H7 (cell line): ENCODE measurements at places on chromosomes 4 and X. TPM values are rescaled to one million over a fixed set of nuclear protein-coding genes. Genes with fewer than 3 reads are reported as not detected.

DNA sequence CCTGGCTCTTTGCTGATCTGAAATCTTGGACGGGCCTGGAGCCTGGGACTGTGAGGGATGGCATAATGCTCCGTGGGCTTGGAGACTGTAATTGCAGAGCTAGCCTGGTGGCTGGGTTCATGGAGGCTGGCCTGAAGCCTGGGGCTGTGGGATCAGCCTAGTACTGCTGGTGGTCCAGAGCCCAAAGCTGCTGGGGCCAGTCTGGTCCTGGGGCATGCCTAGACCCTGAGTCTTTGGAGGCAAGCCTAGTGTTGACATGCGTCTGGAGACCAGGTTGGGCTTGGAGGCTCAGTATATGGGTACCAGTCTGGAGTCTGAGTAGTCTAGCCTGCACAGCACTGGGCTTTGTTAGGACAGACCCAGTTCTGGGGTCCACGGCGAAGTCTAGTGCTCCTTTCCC is 172.0 kb upstream of the ZC4H2 start:
- DNase-seq = no peak

Gene ART3
- 0.42 TPM in 1 of 2 replicates, not detected in the other for total RNA-seq

DNA sequence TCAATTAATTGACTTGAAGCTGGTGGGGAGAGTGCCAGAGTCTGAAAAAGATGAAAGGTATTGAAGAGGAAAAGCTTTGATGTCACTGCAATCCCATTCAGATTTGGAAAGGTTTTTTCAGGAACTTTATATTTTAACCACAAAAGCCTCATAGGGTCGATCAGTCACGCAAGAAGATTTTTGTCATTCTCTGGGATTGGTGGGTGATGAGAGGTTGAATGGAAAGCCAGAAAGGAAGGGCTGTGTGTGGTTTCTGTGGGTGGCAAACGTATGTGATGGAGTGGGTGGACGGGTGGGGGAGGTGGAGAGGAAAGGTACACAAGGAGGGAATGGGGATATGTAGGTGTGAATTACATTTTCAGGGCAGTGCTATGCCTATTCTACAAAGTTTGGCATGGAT is 173.8 kb upstream of the SCML1 start:
- DNase-seq = no peak

GRCh38 chrX:71659342-71659741 is 8.0 kb upstream of the LOC101059915 start:
- DNase-seq = no peak

Gene CFP
- 5.5 and 6.0 TPM in 2 replicates for total RNA-seq

Gene STOX2
- total RNA-seq = 28.9 and 34.5 TPM in 2 replicates

- DNase-seq = no peak
These were observed 8.0 kb downstream of the ZNF827 start for GRCh38 chr4:145930592-145930991.

DNA sequence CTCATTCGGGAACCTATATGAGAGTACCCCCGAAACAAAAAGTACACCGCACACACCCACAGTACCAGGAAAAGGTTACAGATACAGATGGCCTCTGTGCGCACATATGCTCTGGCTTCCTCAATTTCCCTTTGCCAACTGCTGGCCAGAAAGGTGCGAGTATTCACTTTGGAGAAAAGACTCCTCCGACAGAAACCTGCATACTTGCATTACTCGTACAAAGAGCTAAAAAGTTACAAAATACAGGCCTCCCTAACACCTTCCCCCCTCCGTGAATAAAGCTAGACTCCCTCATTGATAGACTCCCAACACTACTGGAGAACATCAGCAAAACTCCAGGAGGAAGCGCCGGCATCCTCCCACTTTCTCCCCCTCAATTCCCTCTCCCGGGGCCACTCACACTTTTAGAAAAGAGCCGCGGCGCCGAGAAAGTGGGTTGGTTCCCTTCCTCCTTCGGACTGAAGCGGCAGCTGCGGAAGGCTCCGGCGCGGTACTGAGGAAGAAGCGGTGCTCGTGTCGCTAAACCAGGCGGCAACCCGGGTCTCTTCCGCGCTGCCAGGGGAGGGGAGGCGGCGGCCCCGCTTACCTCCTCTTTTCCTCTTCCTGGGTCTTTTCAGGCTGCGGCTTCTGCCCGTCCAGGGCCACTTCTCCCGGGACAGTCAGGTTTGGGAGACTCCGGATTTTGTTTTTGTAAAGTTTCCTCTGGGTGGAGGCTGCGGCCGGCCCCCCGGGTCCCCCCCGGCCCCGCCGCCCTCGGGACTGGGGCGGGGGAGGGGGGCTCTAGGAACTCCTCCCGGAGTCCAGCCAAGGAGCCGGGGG is 1.1 kb downstream of the FBXW7 start:
- DNase-seq = peak; percentile 62

Gene HS6ST2
- 6.8 and 9.3 TPM in 2 replicates for total RNA-seq

- no peak for DNase-seq
These were observed 52.8 kb upstream of the CLNK start for GRCh38 chr4:10737337-10737736.
